ENCODE measurements at places on chromosomes 2 and 18.
A peak's percentile ranks its signal among the peaks of the same experiment; 100 is the strongest.

- DNase-seq = no peak
Observed at GRCh38 chr2:109166811-109167210, 37.8 kb downstream of the SH3RF3 start.

DNA sequence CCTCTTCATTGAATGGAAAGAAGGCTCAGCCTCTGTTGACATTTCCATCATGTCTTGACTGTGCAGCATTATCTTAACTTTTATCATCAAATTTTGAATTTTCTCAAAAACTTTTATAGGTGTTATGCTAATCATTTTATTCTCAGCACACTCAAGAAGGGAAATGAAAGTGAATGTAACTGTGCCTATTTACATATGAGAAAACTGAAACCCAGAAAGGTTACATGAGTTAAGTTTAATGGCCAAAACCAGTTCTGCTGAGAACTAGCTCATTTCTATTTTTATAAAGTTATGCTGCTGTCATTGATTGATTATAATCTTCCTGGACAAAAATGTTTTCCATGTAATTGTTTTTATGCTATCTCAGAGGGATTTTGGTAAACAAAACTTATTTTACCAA lies 618.8 kb upstream of the NRXN1 start:
- DNase-seq = no peak

DNA sequence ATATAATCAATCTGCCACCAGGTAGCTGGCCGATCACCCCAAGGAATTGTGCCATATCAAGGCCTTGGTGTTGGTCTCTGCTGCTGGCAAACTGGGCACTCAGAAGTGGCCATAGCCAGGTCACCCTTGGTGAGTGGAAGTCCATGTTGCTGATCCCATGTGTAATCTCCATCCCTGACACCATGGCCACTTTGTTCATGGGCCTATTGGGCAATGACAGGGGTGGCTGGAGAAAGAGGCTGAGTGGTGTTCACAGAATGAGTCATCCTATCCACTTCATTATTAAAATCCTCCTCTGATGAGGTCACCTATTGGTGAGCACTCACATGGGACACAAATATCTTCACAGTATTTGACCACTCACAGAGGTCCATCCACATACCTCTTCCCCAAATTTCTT lies 26.7 kb upstream of the CD226 start:
- no peak for DNase-seq

GRCh38 chr2:223075301-223076270 lies 23.6 kb downstream of the KCNE4 start:
- DNase-seq = no peak

- DNase-seq = no peak
Observed at GRCh38 chr18:42824178-42824577, 291.3 kb downstream of the RIT2 start.

GRCh38 chr2:49973917-49974368 lies 819.6 kb upstream of the FSHR start:
- DNase-seq = peak; percentile 30

- DNase-seq = no peak
Observed at GRCh38 chr2:29155578-29155977, 40.4 kb downstream of the CLIP4 start.

GRCh38 chr2:21003572-21004180 lies 40.2 kb downstream of the APOB start:
- DNase-seq = no peak

- no peak for DNase-seq
Observed at GRCh38 chr2:198776616-198777406, 680.9 kb downstream of the SATB2 start.

GRCh38 chr2:147441182-147441581 lies 403.6 kb upstream of the ACVR2A start:
- DNase-seq = no peak

DNA sequence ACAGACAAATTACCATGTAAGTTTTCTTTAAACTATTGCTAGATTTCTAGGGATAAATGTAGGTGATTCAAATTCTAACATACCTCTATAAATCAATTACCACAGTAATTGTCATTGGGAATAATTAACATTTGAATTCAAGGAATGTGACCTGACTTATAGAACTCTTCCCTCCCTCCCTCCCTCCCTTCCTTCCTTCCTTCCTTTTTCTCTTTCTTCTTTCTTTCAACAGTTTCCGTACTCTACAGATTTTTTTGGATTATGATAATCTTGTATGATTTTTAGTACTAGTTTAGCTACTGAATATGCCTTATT lies 18.2 kb upstream of the FTCDNL1 start:
- DNase-seq = no peak

GRCh38 chr2:9814129-9814868 lies 29.0 kb upstream of the TAF1B start:
- DNase-seq = no peak

DNA sequence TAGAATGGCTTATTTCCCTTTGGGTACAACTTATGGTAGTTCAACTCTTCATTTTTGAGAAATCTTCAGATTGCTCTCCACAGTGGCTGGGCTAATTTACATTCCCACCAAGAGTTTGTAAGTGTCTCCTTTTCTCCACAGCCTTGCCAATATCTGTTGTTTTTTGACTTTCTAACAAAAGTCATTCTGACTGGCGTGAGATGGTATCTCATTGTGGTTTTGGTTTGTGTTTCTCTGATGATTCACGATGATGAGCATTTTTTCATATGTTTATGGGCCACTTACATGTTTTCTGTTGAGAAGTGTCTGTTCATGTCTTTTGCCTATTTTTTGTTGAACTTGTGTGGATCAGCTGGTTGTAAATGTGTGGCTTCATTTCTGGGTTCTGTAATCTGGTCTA lies 871.0 kb downstream of the EPHA4 start:
- DNase-seq = no peak

GRCh38 chr18:48789259-48789812 lies 161.4 kb downstream of the SMAD7 start:
- no peak for DNase-seq

DNA sequence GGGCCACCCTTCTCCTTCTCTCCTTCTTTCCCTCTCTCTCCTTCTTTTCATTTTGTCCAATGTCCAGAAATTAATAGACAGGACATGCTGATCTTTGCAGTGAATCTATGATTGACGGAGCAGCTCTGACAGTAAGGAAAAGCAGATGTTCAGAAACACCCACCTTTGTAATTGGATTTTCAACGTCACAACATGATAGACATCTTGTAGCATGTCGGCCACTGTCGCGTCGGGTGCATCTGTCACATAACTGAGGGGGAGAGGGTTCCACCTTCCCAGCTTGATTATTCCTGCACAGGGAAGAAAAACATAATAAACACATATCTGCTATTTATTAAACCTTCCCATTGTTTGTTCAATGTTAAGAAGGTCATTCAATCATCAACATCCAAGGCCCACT lies 76.2 kb downstream of the SATB2 start:
- DNase-seq = no peak

DNA sequence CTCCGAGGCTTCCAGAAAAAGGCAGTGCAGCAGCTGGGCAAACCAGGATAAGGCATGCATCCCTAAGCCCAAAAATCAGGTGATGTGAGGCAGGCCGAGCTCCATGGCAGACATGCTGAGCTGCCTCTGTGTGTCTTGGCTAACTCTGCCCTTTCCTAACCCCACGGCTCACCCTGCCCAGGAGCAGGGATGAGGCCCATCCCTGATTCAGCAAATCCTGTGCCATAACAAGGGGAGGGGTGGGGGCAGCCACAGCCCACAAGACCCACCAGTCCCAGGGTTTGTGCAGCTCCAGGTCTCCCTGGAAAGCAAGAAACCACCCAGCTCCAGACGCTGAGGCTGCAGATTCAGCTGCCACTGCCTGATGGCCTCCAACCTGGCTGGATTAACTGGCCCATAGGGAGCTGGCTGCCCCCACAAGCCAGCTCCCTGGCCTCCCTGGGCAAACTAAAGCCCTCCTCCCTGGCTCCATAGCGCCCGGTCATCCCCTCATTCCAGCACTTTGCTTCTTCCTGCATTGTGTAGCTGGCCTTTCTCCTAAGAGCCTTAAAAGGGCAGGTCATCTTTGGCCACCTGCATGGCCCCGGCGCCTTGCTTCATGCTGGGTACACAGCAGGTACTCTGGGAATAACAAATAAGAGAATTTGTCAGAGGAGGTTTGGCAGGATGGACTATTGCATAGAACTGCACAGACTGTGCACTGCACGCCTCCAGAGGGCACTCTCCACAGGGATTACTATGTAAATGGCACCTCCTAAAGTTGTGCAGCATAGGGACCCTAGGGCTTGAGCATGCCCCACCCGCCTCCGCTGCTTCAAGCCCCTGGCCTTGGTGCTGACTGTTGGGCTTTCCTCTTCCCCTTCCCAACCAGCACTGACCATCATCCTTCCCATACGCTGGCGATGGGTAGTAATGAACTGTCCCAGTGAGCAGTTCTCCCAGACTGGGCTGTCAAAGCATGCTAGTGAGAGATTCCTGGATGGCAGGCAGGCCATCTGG lies 10.7 kb downstream of the STEAP3 start:
- DNase-seq = no peak

DNA sequence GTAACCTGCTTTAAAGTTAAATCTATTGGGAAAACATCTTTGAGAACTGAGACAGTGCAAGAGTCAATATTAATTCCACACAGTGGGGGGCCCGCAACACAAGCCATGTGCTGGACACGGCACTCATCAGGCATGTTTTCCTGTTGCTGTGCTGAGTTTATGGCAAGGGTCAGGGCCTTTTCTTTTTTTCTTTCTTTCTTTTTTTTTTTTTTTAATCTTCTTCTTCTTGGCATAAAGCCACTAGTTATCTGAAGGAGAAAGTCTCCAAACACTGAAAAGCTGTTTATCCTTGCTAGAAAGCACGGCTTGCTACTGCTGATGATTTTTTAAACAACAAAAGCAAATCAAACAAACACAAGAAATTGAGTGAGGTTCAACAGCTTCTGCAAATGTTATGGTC lies 252.1 kb downstream of the ZNF521 start:
- no peak for DNase-seq

DNA sequence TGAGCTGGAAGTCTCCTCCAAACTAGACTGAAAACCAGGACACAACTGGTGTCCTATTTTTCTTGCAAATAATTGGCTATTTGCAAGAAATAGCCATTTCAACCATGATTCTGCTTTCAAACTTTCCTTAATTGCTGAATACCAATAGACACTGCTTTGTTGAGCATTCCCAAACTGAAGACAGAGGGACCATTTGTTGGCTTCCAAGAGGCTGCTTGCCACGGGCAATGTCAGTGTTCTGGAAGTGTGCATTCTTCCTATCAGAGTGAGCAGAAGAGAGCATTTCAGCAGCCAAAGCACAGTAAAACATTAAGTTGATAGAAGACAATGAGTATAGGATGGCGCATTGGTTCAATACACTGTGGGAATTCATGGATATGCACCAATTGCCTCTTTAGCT lies 360.5 kb upstream of the RGPD4 start:
- no peak for DNase-seq

DNA sequence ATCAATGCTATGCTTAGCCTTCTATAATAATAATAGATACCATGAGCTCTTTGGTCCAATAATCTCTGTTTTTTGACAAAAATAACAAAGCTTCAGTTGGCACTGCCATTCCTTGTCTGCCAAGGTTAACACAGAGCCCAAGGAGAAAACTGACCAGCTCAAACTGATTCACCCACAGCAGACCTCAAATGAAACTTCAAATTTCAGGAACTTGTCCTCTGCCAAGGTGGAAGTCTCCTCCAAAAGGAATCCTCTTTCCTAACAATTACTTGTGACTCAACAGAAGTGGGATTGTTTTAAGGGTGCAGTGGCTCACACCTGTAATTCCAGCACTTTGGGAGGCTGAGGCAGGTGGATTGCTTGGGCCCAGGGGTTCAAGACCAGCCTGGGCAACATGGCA lies 12.1 kb downstream of the AAK1 start:
- no peak for DNase-seq

- no peak for DNase-seq
Observed at GRCh38 chr2:104752504-104752903, 101.4 kb upstream of the POU3F3 start.
